ENCODE measurements at places on chromosomes 6 and 20.

DNA sequence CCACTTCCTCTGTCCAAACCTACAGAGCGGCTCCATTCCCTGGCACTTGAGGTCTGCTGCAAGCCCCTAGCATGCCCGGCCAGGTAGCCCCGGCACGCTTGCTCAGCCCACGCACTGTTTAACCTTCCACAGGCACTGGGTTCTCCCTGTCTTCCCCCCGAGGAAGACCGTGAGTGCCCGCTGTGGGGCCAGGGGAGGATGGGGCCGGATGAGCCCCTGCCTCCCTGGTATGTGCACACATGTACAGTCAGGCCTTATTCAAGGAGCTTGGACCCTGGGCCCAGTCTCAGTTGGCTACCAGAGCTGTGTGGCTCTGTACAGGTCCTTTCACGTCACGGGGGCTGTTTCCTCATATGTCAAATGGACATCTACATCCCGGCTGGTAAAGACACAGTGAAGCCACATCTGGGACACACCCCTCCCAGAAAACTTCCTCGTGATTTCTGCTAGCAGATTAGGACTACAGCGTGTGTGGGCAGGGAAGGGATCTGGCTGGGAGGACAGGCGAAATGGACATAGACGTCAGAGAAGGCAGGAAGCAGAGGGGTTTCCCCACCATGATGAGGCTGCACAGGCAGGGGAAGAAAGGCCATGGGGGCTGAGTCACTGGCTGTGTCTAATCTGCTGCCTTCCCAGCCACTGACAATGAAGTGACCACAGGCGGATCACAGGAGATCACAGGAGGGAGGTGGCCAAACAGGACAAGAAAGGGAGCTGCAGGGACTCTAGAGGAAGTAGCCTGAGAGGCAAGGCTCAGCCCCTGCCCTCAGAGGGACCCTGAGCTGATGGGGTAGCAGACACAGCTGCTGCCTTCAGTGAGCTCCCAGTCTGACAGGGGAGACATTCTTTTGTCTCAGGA, 62.9 kb downstream of the MRPL14 start:
- no peak for DNase-seq

GRCh38 chr20:48642105-48642880, 185.5 kb downstream of the PREX1 start:
- DNase-seq, result no peak

- no peak for DNase-seq
Measured at GRCh38 chr6:7732228-7732627, 6.3 kb downstream of the BMP6 start.

GRCh38 chr6:44985006-44985405, 343.1 kb upstream of the RUNX2 start:
- DNase-seq, result no peak

- DNase-seq, result no peak
Measured at GRCh38 chr6:8027965-8028651, 36.1 kb downstream of the BLOC1S5 start.

GRCh38 chr6:157652601-157653363, 170.3 kb upstream of the SNX9 start:
- no peak for DNase-seq

- no peak for DNase-seq
Measured at GRCh38 chr20:17494201-17494600, 37.0 kb downstream of the BFSP1 start.

- DNase-seq, result no peak
Measured at GRCh38 chr6:12266571-12266970, 23.6 kb upstream of the EDN1 start.

- no peak for DNase-seq
Measured at GRCh38 chr20:47198254-47198671, 158.2 kb downstream of the ZMYND8 start.

DNA sequence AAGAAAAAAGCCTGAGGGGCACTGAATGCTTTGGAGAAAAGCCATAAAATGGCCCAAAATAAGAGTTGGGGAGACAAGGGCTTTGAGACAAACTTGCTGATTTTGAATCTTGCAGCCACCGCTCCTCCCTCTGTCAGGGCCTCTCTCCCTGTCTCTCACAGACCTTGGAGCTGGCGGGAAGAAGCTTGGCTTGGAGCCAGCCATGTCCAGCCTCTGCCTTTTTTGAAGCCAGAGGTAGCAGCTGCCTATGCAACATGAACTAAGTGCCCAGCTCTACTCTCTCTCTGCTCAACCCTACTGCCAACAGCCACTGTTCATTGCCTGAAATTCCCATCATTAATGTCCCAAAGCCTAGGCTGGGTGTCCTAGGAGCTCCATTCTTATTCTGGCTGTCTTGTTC, 63.7 kb upstream of the CTNNBL1 start:
- peak; percentile 65 for DNase-seq

DNA sequence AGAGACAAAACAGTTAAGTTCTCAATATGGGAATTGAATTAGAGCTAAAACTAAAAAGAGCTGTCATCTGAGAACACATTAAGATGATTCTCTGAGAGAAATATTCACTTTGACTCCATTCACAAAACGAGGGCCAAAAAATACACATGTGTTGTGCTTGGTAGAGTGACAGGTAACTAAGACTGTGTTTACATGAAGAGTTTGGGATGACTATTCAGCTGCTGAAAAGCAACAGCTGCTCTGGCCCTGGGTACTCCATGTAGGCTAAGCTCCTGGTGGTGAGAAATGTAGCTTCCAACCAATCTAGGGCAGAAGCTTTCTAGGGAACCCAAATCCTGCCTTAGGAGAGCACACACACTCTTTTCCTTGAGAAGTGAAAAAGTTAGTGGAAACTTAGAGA, 184.5 kb downstream of the COL21A1 start:
- DNase-seq, result no peak

- no peak for DNase-seq
Measured at GRCh38 chr6:100685747-100686146, 195.4 kb downstream of the ASCC3 start.

- no peak for DNase-seq
Measured at GRCh38 chr6:90020746-90021145, 126.5 kb downstream of the GJA10 start.

DNA sequence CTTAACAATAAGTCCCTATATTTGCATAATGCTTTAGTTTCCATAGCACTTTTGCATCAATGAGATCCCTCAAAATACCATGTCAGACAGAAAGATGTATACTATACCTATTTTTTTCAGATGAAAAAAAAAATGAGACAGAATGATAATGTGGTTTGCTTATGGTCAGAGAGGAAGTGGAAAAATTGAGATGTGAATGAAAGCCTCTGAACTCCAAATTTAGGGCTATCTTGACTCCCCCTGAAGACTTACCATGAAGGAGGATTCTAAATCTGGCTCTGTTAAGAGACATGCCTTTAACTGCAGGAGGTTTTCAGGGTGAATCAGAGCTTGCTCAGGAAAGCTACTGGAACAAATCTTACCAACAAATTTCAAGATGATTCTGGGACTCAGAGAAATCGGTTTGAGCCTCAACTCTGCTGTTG, 176.2 kb downstream of the ISM1 start:
- no peak for DNase-seq

GRCh38 chr20:61931476-61932198, 134.0 kb downstream of the TAF4 start:
- no peak for DNase-seq

GRCh38 chr6:90039911-90040310, 145.6 kb downstream of the GJA10 start:
- DNase-seq, result no peak

DNA sequence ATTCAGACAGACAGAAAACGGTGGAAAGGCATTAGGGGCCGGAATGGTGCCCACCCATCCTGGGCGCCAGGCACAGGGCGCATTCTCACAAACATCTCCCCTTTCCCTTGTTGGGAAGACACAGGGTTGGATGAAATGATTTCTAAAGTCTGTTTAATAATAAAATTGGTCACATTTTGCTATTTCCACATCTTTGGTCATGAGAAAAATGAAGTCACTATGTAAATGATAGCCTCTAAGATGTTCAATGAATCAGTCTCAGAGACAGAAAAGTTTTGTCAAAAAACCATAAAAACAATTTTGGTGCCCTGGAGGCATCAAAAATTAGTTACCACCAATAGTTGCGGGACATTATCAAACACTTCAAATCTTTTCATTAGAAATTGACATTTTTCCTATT, 40.7 kb downstream of the PRR18 start:
- DNase-seq, result no peak

DNA sequence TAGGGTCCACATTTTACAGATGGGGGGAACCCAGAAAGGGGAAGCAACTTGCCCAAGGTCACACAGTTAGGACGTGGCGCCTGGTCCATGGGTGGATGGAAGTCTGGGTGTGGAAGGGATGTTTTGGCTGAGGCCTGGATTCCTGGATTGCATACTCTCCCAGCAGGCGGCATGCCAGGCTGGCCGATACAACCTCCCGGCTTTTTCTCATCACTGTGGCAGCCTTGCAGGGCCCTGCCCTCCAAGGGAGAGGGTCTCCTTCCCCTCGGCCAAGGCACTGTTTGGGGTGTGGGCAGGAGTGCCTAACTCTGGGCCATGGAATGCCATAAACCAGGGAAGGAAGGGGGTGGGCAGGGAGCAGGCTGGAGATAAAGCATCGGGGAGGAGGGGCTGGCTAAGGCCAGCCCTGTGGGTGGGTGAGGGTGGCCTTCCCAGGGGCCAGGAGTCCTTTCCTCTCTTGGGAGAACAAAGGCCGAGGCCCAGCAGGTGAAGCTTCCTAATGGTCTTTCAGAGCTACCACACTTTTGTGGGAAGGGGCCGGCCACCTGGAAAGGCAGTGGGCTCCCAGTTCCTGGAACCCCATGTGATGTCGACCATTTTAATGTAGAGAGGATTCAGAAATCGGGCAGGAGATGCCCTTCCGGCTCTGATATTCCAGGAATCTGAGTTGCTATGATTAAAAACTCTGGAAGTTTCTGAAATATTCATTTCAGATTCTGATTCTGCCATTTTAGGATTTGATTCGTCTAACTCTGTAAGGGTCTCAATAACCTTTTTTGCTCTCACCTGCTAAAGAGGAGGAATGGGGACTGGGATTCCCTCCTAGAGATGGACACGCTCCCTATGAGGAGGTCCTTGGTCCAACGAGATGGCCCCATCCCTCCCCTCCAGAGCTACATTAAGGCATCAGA, 4.2 kb downstream of the FOXS1 start:
- no peak for DNase-seq

DNA sequence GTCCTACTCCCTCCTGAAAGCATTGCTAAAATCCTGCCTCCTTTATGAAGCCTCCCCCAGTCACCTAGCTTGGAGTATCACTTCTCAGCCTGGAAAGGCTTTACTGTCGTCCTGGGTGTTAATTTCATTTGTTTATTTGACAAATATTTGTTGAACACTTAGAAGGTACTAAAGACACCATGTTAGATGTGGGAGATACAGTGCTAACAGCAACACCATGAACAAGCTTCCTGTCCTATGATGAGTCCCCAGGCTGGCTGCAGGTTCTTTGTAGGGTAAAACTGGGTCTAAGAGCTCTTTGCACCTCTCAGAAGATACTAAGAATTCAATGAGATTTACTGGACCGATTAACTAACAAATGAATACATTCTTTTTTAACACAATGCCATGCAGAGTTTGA, 109.2 kb upstream of the TMEM170B start:
- no peak for DNase-seq

GRCh38 chr6:20427856-20428255, 26.2 kb downstream of the E2F3 start:
- no peak for DNase-seq

DNA sequence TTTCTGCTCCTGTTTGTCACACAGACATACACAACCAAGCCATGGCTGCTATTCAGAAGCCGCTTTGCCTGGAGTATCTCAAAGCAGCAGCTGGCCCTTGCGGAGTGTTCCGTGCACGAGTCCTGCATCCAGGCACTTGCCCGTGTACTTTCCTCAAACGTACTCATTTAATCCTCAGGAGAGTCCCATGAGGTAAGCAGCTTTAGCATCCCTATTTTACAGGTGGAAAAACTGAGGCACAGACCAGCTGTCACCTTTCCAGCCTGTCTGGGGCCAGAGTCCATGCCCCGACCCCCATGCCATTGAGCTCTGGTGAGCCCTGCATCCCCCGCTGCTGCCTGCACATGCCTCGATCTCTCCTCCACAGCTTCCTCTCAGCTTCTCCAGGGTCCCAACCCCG, 130.0 kb downstream of the ERMARD start:
- DNase-seq, result no peak

- no peak for DNase-seq
Measured at GRCh38 chr6:7147051-7147671, 39.4 kb downstream of the RREB1 start.

GRCh38 chr6:166167801-166168615, at the start of gene TBXT:
TSS of gene TBXT (minus strand) at chr6:166167851. CDS start at chr6:166167591, 260 bp downstream.
- no peak for DNase-seq

DNA sequence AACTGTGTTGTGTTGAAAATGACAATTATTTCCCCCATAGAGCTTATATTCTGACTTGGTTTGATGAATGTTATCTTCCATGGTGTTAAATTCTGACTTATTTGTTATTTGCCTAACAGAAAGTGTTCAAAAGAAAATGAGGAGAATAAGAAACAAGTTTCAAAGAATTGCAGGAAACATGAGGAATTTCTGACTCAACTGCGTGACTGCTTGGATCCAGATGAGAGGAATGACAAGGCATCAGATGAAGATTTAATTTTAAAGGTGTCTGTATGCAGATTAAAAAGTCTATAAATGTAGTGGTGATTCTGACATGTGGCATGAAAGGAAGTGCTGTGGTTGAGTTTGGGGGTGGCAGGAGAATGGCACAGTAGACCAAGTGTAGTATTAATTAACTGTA, 50.6 kb downstream of the CCDC170 start:
- DNase-seq, result no peak

DNA sequence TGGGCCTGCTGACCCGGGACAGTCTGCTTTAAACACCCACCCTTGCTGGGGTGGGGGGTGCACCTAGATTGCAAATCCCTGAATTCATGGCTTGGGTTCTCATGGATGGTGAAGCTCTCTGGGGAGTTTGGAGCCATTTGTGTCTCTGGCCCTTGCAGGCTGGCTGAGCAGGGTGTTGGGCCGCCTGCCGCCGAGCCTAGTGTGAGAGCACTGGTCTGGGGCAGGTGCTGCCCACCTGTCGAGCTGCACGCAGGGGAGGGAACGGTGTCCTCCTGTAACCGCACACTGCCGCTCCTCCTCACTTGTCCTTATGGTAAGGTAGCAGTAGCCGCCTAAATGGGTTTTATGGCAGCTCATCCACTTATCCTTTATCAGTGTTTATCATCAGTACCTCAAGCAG, 143.9 kb downstream of the DTNBP1 start:
- DNase-seq, result no peak

DNA sequence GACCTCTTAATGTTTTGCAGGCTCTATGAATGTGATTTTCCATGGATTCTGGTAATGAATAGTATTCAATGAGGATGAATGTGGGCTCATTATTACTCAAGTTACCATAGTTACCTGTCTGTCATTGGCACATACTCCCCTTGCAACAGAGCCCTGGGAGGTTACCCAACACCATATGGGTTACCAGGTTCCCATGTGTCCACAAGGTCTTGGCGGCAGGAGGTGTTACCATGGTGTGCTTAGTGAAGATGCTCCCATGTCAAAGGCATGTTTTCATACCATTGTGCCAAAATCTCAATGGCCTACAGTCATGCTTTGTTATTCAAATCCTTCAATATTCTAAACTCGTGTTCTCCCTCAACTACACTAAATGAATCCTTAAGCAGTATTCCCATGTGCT, 232.5 kb downstream of the HDGFL1 start:
- DNase-seq, result no peak

GRCh38 chr6:4801491-4802110, 25.4 kb downstream of the CDYL start:
- no peak for DNase-seq

GRCh38 chr20:3010985-3011723, 32.3 kb upstream of the GNRH2 start:
- no peak for DNase-seq

GRCh38 chr6:118187568-118188164, 280.6 kb downstream of the SLC35F1 start:
- no peak for DNase-seq

GRCh38 chr6:134863763-134864510, 86.0 kb downstream of the ALDH8A1 start:
- no peak for DNase-seq

Measured in NCI-H526 (cell line).